ENCODE measurements at places on chromosomes 16 and 17.

DNA sequence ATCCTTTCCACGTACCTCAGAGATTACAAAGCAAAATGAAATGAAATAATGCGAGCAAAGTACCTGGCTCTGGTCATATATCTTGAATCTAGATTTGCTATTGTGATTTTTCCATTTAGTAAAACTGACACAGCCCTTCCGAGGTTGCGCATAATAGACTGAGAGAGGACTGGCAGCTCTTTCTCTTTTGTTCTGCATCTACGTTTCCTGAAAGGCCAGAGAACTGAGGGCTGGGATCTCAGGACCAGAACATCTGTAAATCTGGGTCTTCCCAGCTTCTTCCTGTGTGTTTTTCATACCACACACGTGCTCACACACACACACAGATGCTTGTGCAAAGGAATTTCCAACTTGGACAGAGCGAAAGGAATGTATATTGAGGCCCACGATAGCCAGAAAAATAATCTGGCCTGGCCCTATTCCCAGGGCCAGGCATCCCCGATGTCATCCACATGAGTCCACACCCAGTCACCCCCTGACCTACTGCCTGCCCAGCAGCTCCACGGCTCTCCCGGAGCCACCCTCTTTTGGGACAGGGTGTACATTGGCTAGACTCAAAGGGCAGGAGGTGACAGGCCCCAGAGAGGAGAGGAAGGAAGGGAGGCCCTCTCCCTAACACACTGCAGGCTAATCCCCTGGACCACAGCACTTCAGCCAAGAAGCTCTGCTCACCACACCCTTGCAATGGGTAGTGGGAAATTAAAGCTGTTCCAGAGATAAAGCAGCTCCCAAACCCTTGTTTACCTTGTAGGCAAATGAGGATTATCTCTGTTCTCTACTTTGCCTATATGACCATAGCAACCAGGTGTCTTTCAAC, 41.8 kb downstream of the NOL11 start:
- DNase-seq = no peak

DNA sequence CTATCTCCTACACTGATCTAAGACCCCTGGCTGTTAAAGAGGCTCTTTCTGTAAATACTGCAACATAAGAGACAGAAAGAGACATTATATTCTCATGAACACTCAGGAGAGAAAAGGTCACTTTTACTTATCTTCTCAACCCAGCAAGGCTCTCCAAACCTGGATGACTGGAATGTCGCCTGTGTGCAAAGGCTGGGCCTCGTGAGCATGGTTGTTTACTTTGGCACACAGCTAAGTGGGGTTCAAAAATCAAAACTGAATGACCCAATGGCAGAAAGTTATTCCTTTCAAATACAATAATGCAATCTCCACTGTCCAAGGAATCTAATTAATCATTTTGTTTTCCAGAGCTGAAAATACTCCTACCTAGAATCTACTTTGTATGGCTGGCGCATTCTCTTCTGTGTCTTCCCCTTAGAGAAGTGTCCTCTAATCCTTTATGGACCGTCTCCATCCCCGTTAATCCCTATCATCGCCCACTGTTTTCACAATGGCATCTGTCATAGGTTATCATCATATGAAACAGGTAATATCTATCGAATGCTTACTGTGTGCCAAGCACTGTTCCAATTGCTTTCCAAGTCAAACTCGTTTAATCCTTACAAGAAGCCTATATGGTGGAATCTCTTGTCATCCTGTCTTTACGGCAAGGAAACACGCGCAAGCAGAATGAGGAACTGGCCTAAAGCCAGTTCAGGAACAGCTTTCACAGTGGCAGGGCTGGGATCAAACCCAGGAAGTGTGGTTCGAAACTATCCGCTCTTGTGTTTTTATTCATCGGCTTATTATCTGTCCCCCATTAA, 1.3 kb downstream of the SLX4 start:
- DNase-seq = no peak

DNA sequence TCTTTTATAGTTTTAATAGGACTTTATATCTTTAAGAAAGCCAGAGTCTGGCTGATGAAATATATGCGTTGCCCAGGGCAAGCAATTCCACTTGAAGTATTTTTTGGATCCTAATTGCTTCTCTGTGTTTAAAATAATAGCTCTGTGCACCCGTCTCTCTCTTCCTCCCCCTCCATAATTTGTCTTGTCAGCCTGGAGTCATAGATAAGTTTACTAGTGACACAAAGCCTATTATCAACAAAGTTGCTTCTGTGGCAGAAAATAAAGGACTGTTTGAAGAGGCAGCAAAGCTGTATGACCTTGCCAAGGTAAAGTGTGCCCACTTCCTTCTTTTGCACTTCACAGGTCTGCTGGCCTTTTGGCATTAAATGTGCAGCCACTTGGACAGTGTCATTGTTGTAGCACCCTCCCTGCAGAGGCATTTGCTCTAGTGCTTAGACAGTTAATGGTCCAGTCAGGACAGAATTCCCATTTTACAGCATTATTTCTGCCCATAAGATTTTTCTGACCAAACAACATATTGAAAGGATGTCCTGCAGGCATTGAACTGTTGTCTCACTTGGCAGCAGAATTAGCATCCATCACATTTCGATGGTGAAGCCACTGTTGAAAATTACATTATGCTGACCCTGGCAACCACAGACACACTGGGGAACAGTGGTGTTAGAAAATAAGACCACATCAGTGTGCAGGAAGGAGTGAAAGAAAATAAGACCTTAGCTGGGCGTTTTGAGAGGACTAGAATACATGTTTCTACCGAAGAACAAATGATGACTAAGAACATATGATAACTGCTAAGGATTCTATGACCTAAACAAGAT, 28.4 kb upstream of the SLC12A3 start:
- DNase-seq = no peak

GRCh38 chr17:57356153-57356718, 99.9 kb downstream of the MSI2 start:
- no peak for DNase-seq
